ENCODE measurements at places on chromosomes 7 and 10. TPM values are rescaled to one million over a fixed set of nuclear protein-coding genes. Genes with fewer than 3 reads are reported as not detected.

DNA sequence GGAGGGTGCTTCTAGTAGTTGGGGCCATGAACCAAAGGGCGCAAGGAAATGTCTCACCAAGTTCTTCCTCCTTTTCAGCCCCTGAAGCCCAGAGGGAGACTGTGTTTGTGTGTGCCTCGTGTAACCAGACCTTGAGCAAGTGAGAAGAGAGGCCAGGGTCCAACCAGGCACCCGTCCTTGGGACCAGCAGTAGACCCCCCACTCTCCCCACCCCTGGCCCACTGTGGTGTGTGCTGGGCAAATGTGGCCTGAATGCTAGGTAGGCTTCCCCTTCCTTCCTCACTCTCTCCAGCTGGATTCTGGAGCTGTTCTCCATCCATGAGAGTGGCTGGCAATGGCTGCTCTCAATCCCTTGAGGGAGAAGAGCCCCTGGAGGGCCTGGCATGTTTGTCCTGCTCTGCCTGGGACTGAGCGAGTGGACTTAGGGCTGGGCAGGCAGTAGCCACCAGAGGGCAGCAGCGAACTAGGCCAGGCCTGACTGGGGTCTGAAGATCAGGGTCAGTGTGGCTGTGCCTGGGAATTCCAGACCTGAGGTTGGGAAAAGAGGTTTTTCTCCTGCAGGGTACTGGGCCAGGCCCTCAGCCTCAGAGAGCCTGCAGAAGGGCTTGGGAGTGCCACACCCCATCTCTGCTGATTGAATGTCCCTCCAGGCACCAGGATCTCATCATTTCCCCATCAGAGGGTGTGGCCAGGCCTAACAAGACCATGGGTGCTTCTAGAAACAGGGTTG lies 12.5 kb downstream of the SFRP5 start:
- DNase-seq = peak; percentile 38

GRCh38 chr10:43524434-43525247 lies 49.8 kb downstream of the ZNF239 start:
- no peak for DNase-seq

DNA sequence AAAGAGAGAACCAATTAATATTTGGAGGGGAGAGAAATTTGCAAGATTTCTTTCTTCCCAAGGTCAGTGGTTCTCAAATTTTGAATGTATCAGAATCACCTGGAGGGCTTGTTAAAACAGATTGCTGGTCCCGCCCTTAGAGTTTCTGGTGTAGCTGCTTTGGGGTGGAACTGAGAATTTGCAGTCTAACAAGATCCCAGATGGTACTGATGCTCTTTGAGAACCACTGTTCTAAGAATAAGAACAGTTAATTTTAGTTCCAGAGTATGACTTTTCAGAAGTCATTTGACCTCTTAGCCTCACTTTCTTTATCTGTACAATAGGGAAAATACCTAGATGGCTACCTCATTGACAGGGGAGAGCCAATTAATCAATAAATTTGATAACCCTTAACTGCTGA lies 161.6 kb downstream of the PRKG1 start:
- DNase-seq = no peak

DNA sequence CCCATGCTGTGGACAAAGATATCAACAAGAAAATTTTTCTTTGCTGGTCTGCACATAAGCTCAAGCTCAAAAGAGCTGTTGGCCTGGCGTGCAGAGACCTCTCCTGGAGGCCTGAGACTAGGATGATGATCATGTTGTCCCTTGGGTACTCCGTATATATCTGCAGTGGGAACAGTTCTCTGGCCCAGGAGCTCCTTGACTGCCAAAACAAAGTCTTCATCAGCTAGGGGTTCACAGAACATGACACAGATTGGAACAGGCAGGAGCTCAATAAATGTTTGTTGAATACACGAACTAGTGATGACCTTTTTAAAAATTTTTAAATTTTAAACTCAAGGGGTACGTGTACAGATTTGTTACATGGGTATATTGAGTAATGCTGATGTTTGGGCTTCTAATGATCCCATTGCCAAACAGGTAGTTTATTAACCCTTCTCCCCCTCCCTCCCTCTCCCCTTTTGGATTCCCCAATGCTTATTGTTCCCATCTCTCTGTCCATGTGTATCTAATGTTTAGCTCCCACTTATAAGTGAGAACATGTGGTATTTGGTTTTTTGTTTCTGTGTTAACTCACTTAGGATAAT lies 49.1 kb downstream of the ZNF783 start:
- DNase-seq = no peak

DNA sequence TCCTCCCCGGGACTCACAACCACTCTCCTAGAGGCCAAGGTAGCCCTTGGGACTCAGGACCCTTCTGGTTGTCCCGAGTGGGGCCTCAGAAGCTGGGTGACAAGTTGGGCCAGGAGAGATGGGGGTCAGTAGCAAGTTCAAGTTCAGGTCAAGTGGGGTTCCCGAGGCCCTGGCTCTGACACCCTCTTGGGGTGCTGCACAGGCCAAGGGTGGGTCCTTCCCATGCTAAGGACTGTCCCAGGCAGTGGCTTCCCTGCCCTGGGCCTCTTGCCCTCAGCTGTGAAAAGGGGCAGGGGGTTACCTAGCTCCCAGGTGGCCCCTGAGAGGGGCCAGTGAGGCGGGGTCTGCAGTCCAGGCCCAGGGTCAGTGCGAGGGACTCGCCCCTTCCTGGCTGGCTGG lies 115.4 kb upstream of the TNRC18 start:
- no peak for DNase-seq

DNA sequence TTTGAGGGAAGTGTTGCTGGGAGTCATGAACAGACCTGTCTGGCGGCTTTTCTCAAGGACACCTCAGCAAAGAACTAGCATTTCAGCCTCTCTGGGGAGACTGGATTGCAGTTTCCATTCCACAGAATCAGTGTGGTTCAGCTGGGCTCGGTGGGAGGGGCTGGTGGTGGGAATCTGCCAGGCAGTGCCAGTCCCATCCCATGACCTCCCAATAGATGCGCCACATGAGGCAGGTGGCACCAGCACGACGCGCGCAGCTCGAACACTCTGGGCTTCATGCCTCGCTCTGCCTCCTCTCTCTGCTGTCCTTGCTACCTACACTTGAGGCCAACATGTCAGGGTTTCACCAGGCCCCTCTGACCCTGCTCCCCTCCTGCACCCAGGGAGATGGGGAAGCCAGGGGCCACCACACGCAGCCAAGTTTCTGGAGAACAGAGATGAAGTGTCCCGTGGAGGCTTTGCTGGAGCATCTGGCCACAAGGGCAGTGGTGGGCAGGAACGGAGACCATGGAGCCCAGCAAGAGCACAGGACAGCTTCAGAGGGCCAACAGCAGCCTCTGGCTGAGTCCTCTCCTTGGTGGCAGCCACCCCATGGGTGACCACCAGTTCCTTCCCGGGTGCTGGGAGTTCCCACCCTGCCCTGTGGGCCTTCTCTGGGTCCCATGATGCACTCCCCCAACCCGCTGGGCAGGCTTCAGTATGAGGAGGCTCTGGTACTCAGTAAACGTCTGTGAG lies 2.3 kb downstream of the NACAD start:
- no peak for DNase-seq

DNA sequence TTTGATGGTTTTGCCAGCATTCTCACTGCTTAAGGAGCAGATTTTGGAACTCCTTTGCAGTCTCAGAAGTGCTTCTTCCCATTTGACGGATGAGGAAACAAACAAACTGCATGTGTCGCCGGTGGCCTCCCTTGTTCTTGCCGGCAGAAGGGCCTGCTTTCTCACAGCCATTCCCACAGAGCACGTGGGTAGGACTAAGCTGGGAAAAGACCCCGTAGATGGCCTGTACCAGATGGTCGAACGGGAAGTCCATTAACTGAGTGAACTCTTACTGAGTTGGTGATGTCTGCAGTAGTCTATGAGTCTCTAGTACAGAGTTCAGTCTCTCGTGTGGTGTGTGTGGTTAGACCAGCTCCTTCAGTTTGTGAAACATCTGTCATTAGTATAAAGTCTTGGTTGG lies 131.9 kb downstream of the TRRAP start:
- DNase-seq = no peak

- no peak for DNase-seq
These were observed 34.6 kb downstream of the PLXNA4 start for GRCh38 chr7:132541656-132542055.

GRCh38 chr7:20107582-20107981 lies 109.6 kb downstream of the MACC1 start:
- no peak for DNase-seq

DNA sequence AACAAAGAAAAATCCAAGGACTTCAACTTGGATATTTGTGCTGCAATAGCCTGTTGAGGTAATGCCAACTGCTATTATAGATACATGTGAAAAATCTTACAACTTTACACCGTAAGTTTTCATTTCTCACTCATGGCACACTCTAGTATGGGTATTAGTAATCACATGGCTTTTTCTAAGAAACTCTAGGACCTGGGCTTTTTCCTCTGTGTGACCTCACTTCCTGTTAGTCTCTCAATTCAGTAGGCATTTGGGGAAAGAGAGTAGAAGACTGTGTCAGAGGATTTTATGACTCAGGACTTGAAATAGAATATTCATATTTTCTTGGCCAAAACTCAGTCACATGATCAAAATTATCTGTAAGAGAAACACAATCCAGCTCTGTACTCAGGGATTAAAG lies 1049.9 kb downstream of the REEP3 start:
- no peak for DNase-seq

ACBD7 gene
- total RNA-seq = 0.23 TPM

LIPK gene
- total RNA-seq = not detected
